ENCODE measurements at places on chromosomes 7 and 10. TPM values are rescaled to one million over a fixed set of nuclear protein-coding genes. Genes with fewer than 3 reads are reported as not detected.

GCK gene
- total RNA-seq, result not detected

SPDYE16 gene
- total RNA-seq, result not detected

DNA sequence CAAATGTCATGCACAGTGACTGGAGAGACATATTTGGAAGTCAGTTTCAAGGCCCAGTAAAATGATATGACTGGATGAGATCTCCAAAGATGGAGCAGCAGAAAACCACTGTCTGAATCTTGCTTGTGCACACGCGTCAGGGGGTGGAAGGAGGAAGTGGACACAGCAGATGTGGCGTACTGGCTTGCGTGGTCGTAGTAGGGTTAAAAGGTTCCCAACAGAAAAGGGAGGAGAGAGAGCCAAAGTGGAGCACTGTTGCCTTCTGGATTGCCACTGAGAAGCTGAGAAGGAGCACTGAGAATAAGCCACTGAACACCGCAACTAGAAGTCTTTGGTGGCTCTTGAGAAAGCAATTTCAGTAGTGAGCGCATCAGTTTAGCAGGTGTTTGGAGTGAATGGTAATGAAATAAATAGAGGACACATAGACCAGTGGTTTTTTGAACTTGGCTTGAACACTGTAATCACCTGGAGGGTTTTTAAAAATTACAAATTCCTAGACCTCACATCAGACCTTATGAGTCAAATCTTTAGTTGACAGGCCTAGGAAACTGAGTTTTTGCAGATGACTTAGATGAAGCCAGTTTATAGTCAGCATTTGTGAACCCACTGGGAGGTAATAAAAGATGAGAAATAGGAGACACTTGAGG is 227.3 kb downstream of the PTEN start:
- H3K4me1 ChIP-seq, result no peaks in the 10 kb centered on the region
- no peak overlapping the region for H3K4me3 ChIP-seq
- H3K36me3 ChIP-seq, result no peaks in the 10 kb centered on the region
- no peak overlapping the region for H3K27ac ChIP-seq
- no peaks in the 10 kb centered on the region for H3K27me3 ChIP-seq

DNA sequence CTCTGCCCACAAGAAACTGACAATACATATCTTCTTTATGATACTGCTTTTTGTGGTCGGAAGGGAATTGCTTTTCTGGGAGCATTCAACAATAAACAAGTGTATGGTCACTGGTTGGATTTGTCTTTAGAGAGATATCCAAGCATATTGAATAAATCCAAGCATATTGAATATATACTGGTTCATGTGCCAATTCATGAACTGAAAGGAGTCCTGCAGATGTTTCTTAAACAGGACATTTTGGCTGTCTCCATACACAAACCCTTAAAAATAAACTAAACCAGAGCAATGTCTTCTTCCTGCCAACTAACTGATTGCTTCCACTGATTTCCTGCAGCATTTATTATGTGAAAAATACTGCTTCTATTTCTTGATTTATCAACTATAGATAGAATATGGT is 173.9 kb downstream of the FOXP2 start:
- no peaks in the 10 kb centered on the region for H3K27me3 ChIP-seq
- H3K27ac ChIP-seq, result no peak overlapping the region
- H3K36me3 ChIP-seq, result no peaks in the 10 kb centered on the region
- no peak for DNase-seq
- no peaks in the 10 kb centered on the region for H3K4me1 ChIP-seq
- no peak overlapping the region for H3K4me3 ChIP-seq

- H3K36me3 ChIP-seq, result no peaks in the 10 kb centered on the region
- no peak for DNase-seq
- peaks cover 19% of the 10 kb centered on the region for H3K4me1 ChIP-seq
- H3K4me3 ChIP-seq, result no peak overlapping the region
- no peaks in the 10 kb centered on the region for H3K27me3 ChIP-seq
Measured at GRCh38 chr7:47143339-47143738, 438.6 kb downstream of the TNS3 start.

GRCh38 chr7:1404460-1404809 is 54.8 kb downstream of the MICALL2 start:
- H3K27ac ChIP-seq, result no peak overlapping the region
- no peak overlapping the region for H3K4me3 ChIP-seq
- DNase-seq, result no peak
- H3K27me3 ChIP-seq, result peaks cover 48% of the 10 kb centered on the region
